ENCODE measurements at places on chromosomes 6 and 20.

GRCh38 chr6:2979819-2980464 is 8.6 kb upstream of the SERPINB6 start:
- no peak for DNase-seq

DNA sequence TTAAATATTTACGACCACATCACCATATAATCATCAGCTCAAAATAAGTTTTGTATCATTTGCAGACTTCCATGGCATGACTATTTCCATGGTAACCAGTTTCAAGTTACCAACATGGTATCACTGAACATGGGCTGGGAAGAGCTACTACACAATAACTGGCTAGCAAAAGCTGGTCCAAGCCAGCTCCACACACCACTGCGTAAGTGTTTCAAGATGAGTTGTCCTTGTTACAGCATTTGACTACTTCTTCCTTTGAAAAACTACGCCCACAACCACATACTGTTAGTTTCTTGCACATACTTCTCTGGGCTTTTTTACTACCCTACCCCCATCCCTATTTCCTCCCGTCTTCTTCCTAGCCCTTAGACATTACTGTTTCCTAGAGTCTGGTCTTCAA is 8.5 kb downstream of the CD164 start:
- peak; percentile 29 for DNase-seq

GRCh38 chr6:110859335-110859792 is 15.2 kb upstream of the AMD1 start:
- DNase-seq = no peak

- peak; percentile 55 for DNase-seq
Observed at GRCh38 chr20:53708129-53708968, 114.7 kb upstream of the ZNF217 start.

DNA sequence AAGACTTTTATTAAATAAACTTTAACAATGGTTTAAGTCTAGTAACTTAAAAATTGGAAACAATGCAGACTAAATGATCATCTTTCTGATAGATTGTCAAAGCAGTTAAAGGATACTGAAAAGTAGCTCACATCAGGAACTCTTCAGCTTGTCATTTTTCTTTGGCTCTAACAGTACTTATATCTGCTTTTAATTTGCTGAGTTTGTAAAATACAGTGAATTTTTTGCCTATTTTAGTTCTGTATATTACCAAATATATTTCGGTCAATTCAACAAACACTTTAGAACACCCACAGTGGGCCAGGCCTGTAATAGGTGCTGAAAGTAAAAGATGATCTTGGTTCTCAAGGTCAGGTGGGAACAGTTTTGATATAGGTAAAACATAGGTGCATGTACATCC is 22.3 kb downstream of the MKKS start:
- DNase-seq = no peak

- no peak for DNase-seq
Observed at GRCh38 chr20:5364136-5364821, 47.5 kb upstream of the PROKR2 start.

- no peak for DNase-seq
Observed at GRCh38 chr20:13800728-13801134, 15.9 kb downstream of the NDUFAF5 start.

GRCh38 chr20:51639206-51639832 is 96.8 kb upstream of the NFATC2 start:
- DNase-seq = peak; percentile 64

GRCh38 chr20:50528804-50529351 is 18.7 kb downstream of the PTPN1 start:
- DNase-seq = no peak

GRCh38 chr6:69894578-69895347 is 28.4 kb downstream of the COL19A1 start:
- no peak for DNase-seq

DNA sequence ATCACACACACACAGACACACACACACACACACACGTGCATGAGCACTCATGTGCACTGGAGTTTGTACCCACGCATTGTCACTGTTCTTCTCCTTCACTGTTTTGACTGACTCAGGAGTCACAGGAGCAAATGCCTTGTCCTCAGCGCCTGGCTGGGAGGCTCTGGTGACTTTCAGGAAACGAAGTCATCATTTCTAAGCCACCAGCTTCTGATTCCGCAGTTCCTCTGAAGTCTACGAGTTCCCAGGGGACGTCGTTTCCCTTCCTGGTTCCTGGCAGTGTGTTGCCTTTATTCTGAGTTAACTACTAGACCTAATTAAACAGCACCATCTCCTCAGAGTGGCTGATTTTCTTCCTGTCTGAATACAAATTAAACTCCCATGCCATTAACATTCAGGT is 82.2 kb upstream of the PMEPA1 start:
- no peak for DNase-seq

GRCh38 chr6:110545081-110545872 is 68.9 kb upstream of the SLC22A16 start:
- no peak for DNase-seq

DNA sequence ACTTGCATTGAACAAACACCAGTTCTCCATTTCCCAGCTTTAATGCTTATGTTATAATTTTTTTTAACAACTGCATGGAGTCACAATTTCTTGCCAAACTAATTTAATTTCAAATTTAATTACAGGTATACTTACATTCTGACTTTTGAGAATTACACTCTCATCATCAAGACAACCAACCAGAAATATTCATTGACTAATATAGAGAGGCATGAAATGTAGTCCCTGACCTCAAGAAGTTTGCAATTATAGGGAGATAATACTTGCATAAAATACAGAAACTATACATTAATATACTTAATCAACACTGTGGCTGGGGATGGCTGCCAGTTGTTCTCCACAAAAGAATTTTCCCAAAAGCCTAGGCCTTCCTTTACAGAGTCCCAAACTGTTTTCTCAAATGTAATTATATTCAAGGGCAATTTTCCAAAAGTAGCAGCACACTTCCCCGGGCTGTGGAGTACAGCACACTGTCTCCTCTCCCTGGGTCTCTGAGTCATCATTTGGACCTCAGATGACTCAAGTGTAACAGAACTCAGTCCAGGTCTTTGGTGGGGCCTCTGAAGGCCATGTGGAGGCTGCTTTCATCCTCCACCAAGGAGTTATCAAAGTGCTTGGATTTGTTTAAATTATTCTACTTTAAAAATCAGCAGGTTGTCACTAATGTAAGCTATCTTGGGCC is 114.1 kb downstream of the KIF16B start:
- no peak for DNase-seq

GRCh38 chr20:18225632-18226031 is 62.7 kb upstream of the ZNF133 start:
- no peak for DNase-seq

DNA sequence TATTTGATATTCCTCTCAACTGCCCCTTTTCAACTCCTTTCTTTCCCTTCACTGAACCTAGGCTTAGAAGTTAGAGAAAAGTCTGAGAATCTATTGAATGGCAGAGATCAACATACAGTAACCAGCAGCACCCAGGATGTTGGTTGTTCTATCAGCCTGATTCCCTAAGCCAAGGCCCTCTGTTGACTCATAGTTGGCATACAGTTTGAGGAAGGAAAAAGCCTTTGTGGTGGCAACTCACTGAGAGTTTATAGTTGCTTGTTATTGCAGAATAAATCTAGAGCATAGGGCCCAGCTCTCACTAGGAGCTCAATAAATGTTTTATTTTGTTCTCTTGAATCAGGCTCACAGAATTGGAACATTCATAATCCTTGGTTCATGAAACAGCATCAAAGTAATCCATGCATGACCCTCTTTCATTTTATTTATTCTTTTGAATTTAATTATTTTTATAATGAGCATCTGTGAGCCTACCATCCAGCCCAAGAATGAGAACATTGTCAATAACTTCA is 119.1 kb upstream of the ADGRF1 start:
- no peak for DNase-seq

GRCh38 chr6:398558-399078 is 7.1 kb downstream of the IRF4 start:
- DNase-seq = no peak

- no peak for DNase-seq
Observed at GRCh38 chr6:22332711-22333110, 35.9 kb upstream of the PRL start.

DNA sequence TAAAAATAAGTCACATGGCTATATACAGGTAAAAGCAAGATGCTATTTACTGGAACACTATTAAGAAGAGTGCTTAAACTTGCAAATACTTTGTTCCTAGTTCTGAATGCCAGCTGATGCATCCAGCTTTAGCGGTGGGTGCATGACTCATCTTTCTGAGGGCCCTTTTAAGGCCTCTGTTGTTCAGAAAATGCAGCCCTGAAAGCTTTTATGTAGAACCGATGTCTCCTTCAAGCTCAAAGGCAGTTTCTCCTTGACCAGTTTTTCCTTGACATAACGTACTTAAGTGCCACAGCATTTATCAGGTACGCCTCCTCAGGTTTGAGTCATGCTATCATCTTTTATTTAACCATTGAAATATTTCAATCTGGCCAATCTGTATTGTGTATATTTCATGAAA is 82.8 kb downstream of the MLIP start:
- no peak for DNase-seq

DNA sequence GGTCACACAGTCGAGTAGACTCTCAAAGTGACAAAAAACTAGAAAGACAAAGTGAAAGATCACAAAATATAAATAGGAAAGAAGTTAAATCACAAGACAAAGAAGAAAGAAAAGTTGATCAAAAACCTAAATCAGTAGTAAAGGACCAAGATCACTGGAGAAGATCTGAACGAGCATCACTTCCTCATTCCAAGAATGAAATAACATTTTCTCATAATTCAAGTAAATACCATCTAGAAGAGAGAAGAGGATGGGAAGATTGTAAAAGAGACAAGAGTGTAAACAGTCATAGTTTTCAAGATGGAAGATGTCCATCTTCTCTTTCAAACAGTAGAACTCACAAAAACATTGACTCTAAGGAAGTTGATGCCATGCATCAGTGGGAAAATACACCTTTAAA is 31.6 kb upstream of the GJA10 start:
- no peak for DNase-seq

- DNase-seq = no peak
Observed at GRCh38 chr20:54646156-54646517, 170.7 kb downstream of the DOK5 start.

DNA sequence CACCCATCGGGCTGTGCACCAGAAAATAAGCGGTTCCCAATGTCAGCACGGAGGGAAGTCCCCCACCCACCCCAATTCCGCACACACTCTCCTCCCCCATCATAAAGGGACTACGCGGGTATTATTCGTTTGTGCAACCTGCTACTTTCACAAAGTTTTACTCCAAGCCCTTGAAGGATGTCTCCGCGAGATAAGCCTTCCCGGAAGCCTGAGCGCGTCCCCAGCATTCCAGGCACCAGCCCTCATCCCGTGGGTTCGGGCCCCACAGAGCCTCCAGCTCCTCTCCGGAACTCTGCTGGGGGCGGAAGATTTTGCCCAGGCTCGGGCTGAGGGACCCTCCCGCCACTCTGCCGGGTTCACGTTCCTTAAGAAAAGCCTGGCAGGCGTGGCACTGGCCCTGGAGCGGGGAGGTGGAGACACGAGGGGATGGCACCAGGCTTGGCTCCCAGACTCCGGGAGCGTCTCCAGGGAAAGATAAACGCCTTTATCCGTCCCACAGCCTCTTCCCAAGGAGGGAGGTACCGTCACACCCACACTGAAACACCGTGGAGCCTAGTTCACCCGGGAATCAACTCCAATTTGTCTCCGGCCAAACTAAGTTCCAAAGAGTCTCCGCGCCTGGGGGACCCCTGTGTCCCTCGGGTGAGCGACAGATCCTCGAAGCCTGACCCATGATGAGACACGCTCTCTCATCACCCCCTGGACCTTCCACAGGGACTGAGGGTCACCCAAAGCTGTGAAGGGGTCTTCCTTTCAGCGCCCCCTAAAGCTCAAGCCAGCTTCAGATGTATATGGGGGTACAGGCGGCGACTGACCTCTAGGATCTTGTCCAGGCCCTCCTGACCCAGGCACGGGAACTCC is 934 bp downstream of the KCNK5 start:
- DNase-seq = peak; percentile 33

DNA sequence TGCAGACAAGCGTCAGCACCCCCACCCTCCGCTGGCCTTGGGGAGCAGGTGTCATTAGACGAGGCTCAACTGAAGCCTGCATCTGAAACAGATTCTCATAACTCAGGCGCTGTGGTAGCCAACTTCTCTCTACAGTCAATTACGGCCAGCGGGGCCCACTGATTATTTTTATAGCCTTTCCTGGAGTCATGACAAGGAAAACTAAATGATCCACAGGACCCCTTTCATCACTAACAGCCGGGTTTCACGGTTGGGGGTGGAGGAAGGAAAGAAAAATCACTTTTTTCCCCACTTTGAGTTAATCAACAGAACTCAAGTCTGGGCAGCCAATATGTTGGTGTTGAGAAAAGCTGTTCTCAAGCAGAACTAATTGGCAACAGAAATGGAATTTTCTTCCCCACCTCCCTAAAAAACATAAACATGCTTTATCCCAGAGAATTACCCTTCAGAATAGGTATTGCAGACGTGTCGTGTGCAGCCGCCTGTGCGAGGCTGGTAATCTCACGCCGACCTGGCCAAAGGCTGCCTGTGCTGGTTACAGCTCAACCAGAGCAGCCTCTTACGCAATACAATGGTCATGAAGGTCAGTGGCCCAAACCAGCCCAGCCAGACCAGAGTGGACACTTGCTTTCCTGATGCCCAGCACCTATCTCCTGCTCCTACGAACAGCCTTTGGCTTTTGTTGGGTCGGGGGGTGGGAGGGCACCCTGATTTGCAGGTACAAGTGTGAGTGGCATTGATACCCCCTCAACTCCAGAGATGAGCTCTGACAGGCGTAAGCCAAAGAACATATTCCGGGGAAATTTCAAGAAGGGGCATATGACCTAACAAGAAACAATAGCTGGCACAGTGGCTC is 11.0 kb downstream of the RIPOR3 start:
- DNase-seq = no peak

GRCh38 chr6:143241911-143242310 is 181.2 kb downstream of the AIG1 start:
- DNase-seq = no peak

DNA sequence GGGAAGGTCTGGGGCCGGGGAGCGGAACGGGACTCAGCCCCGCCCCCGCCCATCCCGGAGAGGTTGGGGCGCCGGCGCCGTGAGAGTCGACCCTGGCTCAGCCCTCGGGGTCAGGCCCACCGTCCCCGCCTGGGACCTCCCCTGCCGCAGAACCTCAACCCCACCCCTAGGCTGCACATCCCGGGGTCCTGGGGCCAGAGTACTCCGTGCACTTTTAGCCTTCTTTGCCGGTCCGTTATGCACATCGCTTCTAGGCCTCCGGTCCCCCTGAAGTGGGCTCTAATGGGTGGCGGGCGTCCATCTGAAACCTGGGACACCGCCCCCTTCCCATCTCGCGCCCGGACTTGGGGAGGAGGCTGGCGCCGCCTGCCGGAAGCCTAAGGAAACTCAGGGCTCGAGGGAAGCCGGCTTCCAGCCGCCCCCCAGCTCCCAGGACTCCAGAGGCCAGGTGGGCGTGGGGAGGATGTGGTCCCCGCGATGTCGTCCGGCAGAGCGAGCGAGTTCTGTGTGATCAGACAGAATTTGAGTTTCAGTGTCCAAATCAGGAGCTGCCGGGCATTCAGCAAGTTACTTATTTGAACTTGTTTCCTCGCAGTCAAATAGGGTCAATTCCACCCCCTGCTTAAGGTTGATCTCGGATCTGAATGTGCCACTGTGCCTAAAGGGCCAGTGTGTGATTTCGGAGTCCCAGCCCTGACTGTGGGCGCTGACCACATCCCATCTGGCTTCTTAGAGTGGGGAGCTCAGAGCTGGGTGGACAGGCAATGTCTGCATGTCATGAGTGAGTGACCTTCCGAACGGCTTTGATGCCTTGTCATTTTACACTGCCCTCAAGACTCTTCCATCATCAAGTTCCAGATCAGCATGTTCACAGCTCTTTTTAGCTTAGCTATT is 47.6 kb downstream of the CPXM1 start:
- DNase-seq = peak; percentile 60

Data from activated naive CD4-positive, alpha-beta T cell treated with anti-CD3 and anti-CD28 coated beads, Interleukin-2, amount 10 ng/mL, durations not matched to agents 7 days and 5 days (primary cell).